ENCODE measurements at places on chromosomes 7 and 10.

GRCh38 chr7:133941496-133941895 is 185.6 kb upstream of the LRGUK start:
- no peak for DNase-seq

- DNase-seq, result no peak
These were observed 129.8 kb downstream of the CUBN start for GRCh38 chr10:16999665-17000451.

DNA sequence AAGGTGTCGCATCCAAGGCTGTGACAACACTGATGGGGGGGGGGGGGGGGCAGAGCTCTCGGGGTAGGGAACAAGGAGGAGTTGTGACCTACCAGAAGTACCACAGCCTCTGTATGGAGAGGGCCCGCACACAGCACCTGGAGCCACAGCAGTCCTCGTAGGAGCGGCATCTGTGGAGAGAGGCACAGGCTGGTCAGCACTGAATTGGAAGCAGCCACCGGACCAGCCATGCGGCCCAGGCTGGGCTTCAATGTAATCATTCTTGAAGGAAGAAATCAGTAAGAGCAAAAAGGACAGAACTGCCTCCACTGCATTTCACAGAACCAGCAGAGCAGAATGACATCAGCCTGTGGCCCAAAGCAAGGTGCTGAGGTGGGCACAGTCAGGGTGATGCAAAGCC is 74.8 kb downstream of the VOPP1 start:
- no peak for DNase-seq

DNA sequence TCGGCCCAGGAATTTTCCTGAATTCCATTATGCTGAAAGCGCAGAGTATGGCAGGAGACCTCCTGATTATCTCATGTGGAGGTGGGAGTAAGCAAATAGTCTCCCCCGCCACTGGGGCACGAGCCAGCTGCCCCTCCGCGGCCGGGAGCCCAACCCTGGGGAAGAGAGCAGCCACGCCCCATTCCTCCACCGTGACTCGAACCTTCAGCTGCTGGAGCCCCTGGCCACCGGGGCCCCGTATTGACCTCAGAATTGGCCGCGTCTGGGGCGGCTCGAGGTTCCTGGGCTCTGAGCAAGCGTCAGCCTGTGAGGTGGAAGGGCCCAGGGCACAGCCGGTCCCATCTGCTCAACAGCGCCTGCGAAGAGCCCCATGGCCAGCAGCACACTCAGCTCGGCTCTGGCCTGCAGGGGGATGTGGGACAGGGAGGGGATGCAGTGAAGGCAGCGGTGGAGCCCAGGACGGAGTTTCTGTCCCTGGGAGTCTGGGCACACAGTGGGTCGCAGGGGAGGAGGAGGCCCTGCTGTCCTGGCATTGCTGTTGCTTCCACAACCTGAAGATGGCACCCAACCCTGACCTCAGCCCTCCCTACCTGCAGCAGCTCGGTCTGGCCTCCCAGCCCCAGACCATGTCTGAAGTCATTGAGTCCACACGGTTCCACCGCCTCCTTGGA is 97.8 kb downstream of the CHST15 start:
- DNase-seq, result peak; percentile 53

DNA sequence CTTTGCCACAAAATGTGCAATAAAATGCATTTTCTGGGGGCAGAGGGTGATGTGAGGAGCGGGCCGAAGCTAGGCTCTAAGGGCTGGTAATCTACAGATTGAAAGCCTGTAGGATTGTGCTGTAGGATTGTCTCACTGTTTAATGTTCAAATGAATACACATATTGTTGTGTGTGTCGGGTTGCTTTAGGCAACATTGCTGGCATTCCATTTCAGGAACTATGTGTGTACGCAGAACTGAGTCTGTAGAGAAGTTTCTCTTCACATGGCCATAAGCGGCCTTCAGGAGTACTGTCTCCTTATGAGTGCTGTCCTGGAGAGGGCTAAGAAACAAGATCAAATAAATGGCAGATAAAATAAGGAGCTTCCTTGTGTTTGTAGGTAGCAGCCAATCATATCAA is 540.2 kb downstream of the GATA3 start:
- no peak for DNase-seq

DNA sequence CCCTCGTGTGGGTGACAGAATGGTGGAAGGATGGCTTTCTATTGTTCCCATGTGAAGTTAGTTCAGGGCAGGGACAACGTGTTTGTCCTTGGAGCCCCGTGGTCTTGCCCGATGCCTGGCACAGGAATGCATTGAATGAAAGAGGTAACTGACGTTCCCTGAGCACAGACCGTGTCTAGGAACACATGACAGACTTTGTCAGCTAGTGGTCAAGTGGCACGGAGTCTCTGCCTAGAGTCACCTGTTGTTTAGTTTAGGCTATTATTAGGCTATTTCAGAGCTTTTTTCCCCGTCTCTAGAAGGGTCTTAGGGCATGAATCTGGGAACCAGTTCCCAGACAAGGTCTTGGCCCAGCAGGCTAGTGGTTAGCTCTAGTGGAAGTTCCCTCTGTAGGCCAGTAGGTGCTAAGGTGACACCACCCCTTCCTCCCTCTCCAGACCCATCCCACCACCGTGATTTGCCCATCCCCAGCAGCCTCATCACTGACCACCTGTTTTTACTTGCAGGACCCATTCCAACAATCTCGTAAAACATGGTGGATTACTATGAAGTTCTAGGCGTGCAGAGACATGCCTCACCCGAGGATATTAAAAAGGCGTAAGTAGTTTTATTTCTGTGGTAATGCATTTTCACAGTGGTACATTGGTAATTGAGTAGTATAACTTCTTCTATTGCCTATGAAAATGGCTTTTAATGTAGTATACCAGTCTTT is 21.4 kb downstream of the DNAJB6 start:
- DNase-seq, result no peak

DNA sequence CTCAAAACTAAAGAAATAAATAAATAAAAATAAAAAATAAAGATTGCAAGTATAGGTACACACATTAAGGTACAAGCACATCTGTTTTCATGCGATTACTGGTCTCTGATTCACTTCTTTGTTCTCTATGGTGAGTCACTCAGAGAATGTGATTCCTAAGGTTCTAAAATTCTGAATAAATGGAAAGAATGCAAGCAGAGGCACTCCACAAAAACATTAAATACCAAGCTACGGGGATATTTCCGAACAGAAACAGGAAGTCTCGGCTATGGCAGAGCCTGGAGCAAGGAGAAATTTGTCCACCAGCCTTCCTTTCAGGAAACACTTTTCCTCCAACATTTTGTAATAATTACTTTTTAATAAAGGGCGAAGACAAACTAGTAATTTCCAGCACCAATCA is 1.4 kb downstream of the VOPP1 start:
- no peak for DNase-seq

DNA sequence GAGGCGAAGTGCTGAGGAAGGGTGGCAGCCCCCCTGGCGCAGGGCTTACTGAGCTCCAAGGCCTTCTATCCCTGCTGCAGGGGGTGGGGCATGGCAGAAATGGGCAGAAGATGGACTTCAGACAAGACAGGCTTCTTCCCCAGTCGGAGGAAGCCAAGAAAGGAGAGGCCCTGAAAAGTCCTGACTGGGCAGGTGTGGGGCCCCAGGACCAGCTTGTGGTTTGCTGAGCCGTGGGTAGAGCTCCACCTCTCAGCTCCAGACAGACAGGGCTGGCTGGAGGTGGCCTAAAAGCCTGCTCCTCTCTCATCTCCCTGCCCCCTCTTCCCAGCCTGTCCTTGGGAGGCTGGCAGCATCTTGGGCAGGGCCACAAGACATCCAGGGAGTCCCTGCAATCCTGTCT is 67.7 kb downstream of the C10orf105 start:
- no peak for DNase-seq

DNA sequence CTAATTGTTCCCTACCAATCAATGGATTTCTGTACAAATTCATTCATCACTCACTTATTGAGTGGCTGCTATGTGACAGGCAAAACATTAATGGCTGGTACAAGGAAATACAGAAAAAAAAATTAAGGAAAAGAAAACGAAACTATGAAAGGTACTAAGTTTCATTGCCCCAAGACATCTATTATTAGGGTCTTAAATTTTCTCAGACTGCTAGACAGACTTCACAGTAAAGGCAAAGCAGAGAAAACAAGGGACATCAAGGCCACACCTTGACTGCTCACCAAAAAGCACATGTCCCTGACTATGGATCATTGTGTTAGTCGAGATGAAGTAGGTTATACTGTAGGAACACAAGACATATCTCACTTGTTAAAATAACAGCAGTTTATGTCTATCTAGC is 36.5 kb downstream of the DGKI start:
- DNase-seq, result no peak

DNA sequence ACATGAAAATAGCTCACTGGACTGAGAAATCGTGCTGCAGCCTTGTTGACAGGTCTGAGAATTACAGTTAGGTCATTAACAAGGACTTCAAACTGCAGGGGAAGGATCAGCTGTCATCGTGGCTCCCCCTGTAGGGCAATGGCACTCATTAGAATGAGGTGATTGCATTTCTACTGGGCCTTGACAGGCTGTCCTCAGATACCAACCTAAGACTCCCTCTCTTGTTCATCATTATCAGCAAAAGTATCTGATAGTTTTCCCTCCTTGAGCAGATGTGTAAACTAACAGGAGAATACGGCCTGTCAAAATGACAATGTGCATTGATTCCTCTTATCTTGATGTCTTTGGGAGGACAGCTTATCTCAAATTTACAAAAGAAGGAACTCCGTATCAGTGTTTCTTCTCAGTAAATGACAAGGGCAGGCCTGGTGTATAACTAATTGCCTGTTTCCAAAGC is 648.5 kb upstream of the LRRN3 start:
- no peak for DNase-seq

GRCh38 chr10:4427532-4427931 is 398.5 kb upstream of the AKR1E2 start:
- no peak for DNase-seq

DNA sequence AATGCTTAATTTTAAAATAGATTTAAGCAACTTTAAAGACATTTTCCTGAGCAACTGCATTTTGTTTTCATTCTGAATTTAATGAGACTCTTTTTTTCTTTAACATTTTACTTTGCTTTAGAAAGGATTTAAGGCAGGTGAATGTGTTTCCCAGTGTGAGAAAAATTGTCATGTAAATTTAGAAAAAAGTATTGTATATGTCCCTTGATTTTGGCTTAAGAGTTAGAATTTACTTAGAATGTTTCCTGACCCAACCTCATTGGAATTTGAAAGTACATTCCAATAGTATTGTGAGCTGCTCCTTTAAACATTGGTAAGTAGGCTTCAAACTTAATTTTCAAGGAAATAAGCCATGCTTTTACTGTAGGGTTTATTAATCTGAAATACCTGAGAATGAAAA is 110.2 kb downstream of the PTEN start:
- DNase-seq, result no peak

GRCh38 chr10:126668505-126668904 is 2.0 kb downstream of the C10orf90 start:
- DNase-seq, result no peak

- DNase-seq, result no peak
These were observed 87.6 kb upstream of the GNAI1 start for GRCh38 chr7:80047032-80047431.

DNA sequence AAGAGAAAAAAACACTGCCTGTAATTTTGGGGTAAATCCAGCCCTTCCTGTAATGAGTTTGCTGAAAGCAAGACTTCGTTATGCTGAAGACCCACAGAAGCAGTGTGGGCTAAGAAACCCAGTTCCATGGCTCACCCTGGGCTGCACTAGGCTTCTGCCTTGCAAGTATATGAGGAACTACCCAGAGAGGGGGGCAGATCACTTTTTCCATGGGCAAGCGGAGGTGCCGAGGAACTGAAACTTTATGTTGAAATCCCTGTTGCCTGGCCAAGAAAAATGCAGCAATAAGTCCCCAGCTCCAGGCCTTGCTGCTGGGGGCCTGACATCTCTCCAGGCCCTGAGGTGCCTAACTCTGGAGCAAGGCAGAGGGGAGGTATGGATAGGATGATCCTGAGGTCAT is 8.5 kb downstream of the RASSF4 start:
- DNase-seq, result no peak

DNA sequence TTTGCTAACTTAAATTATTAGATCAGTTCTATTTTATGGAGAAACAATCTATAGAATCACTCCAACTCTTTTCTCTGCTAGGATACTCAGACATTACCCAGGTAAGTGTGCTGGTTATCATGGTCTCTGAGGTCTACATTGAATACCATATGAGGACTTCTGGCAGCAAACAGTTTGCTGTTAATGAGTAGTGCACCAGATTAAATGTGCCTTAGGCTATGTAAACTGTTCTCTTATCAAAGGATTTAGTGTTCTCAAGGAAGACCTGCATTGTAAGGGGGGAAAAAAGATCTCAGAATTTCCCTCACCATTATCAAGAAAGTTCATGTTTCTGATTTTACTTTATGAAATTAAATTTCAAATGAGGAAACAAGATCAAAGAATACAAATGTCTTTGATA is 107.5 kb downstream of the ITGB8 start:
- no peak for DNase-seq

DNA sequence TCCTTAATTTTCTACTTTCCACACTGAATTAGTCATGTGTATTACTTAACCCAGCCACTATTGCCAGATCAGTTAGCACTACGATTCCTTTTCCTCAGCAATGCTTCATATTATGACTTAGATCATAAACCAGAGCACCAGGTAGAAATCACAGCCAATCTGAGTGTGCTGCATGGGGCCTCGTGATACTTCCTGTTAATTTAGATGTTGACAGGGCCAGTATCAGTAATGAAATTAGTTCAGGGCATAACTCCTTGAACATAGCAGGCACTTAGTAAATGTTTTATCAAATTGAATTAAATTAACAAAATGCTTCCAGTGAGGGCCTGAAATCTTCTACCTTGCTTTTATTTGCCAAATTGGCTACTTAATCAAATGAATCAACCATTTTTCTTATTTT is 169.3 kb upstream of the LRGUK start:
- no peak for DNase-seq

- no peak for DNase-seq
These were observed 25.3 kb upstream of the PPIF start for GRCh38 chr10:79321951-79322350.

GRCh38 chr7:74027683-74028320 is at the start of gene ELN:
Gene ELN (plus strand): TSS chr7:74028173. CDS start chr7:74028188, 15 bp downstream.
- DNase-seq, result no peak

DNA sequence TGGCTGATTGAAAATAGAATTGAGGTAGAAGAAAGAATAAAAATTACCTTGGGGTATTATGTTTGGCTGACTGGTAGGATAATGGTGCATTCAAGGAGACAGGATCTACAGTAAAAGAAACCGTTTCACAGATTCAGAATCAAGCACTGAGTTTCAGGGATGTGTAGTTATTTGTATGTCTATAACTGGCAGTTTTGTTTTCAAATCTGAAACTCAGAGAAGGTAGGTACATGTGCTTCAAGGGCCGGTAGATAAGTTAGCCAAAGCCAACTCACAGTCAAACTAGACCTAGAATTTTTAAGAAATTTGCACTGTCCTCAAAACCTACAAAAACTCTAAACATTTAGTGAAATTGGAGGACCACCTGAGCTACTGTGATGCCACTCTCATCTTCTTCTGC is 191.5 kb downstream of the FOXP2 start:
- no peak for DNase-seq

- no peak for DNase-seq
These were observed 36.2 kb downstream of the GOT1 start for GRCh38 chr10:99394256-99394655.

GRCh38 chr7:128210036-128210347 is 31.1 kb upstream of the LEP start:
- no peak for DNase-seq

- no peak for DNase-seq
These were observed 417.1 kb downstream of the SUGCT start for GRCh38 chr7:40551685-40552576.
